Stimulated activated CD8-positive, alpha-beta memory T cell treated with anti-CD3 and anti-CD28 coated beads, Interleukin-4, amount 100 ng/mL, for 1 hour (primary cell): ENCODE measurements at places on chromosomes 2 and 18.

DNA sequence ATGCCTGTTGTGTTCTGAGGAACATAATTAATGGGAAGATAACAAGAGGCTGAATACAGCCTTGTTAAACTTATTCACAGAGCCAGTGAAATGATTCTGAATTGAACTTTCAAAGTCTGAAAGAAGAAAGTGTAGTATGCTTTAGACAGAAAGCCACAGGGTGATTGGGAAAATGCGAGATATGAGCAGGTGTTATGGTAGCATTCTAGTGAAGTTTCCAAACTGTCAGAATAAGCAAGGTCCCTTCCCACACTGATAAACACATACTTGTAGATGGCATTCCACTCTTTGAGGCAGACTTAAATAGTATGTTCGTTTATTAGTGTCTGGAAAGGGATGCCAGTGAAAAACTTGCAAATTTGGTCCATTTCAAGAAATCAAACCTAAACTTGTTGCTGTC lies 70.5 kb upstream of the ITPRID2 start:
- DNase-seq, result no peak

DNA sequence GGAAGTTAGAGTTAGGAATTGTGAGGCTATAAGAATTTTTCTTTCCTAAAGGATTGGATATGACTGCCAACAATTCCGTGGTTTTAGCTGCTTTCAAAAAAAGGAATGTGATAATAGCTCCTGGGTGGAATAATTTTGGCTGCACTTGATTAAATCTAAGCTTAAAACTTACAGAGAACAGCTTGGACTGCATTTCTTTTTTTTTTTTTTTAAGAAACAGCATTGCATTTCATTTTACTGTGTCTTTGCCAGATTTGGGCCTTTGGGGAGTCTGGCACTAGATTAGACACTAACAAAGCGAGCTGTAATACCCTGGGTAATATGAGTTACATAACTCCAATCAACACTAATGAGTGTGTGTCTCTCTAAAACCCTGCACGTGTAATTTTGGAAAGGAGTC lies 37.8 kb upstream of the ZNF397 start:
- DNase-seq, result no peak

GRCh38 chr2:232568161-232568560 lies 17.7 kb downstream of the EIF4E2 start:
- no peak for DNase-seq

DNA sequence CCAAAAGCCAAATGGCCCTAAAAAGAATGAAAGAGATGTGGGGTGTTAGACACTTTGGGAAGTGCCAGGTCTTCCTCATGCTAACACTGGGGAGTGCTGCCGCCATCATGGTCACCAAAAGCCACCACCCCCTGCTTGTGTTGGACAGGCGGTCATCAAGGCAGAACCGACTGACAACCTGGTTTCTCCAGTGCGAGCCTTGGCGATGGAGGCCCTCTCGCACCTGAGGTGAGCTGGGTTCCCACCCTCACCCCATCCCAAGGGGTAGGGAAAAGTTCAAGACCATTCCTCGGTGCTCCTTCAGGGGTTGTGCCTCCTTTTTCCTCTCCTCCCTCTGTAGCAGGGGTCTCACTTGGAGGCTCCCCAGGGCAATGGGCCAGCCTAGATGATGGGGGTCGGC lies 33.6 kb downstream of the MROH2A start:
- no peak for DNase-seq

- DNase-seq, result no peak
Measured at GRCh38 chr2:33086400-33087015, 139.8 kb downstream of the LTBP1 start.

DNA sequence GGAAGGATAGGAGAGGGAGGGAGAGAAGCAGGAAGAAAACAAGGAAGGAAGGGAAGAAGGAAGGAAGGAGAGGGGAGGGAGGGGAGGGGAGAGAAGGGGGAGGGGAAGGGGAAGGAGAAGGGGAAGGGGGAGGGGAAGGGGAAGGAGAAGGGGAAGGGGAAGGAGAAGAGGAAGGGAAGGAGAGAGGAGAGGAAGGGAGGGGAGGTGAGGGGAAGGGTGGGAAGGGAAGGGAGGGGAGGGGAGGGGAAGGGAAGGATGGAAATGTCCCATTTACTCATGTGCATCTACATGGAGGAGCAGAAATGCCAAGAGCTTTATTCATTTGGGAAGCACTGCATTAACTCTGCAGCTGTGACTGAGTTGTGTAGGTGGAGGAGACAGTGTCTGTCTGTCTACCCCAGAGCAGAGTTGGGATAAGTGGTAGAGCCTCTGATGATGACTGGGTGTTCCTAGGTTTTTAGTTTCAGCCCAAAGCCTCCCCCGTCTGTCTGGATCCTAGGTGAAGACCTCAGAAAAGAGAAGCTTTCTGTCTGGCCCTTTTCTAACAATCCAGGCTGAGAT lies 131.3 kb downstream of the COL6A3 start:
- no peak for DNase-seq

DNA sequence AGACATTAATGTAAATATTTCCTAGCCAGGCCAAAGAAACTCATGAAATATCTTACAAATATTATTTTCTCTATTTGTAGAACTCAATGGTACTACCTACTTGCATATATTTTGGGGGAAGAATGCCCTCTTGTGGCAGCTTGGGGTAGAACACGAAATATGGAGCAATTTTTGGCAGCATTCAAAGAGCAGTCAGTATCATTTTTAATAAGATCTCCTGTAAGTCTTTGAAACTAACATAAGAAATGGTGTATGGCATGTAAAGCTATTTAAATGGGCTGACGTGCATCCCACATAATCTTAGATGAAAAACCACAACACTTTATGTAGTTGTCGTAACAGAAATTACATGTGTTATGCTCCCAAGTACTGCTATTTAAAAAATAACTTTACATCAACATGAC lies 62.3 kb upstream of the CCDC195 start:
- peak; percentile 5 for DNase-seq
